Stimulated activated CD8-positive, alpha-beta memory T cell treated with anti-CD3 and anti-CD28 coated beads, Interleukin-7, amount 100 ng/mL, for 1 hour (primary cell): ENCODE measurements at places on chromosomes 13 and 19.

- no peak for DNase-seq
Observed at GRCh38 chr13:83229574-83230305, 652.5 kb downstream of the SLITRK1 start.

DNA sequence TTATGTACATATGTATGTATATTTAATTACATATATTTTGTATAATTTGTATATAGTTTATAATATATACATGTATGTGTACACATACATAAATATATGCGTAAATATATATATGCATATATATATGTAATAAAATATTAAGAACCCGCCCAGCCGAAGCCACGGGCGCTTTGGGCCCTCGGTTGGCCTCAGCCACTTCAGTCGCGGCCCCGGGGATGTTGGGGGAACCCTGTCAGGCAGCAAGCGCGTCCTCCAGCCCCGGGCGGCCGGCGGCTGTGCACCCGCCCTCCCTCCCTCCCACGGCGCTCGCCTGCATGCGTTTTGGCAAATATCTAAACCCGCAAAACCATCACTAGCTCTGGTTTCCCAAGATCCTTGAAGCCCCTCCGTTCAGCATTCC lies 7.9 kb upstream of the ZNF606 start:
- DNase-seq: no peak

DNA sequence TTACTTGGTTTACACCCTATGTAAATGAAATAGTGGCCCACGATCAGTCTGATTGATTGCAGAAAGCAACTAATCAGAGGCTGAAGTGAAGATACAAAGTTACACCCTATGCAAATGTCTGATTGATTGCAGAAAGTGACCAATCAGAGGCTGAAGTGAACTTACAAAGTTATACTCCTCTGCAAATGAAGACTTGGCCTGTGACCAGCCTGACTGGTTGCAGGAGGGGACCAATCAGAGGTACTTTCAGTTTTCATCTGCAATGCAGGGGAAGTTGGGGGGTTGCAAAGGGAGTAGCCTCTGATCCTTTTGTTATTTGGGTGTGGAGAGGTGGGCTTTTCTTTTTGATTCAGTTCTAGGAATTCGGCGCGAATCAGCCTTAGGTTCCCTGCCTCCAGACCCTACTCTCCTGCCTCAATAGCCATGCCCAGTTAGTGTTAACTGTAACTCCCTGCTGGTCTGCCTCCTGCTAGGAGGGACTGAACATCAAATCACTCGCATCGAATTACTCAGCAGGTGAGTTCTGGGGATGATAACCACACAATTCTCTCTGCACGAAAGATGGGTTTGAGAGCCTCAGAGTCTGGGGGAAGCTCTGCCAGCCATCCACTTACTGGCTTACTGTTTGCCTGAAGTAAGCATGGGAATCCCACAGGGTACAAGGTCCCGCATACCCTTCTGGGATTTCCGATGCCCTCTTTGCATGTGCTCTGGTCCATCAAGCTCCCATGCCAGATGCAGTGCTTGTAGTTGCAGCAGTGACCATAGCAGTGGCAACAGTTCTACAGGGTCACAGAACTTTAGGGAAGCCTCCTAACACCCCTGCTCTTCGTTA lies 7.5 kb downstream of the ARL11 start:
- DNase-seq: no peak

DNA sequence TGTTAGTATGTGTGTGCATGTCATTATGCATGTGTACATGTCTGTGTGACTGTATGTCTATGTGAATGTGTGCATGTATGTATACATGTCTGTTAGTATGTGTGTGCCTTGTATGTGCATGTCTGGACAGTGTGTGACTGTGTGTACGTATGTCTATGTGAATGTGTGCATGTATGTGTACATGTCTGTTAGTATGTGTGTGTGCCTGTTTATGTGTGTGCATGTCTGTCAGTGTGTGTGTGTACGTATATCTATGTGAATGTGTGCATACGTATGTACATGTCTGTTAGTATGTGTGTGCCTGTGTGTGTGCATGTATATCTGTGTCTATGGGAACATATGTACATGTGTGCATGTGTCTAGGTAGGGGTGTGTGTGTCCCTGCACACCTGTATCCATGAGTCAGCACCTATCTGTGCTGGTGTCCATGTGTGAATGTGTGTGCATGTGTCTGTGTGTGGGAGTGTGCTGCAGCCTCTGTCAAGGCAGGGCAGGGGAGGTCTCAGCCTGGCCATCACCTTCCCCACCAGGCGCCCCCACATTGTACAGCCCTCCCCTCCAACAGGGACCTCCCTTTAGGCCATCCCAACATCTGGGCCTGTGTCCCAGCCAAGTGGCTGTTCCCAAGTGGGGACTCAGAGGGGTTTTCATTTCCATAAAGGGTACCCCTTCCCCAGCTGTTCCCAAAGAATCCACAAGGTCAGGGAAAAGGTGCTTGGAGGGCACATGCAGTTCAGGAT lies 4.4 kb downstream of the GAS6 start:
- DNase-seq: no peak

GRCh38 chr13:81762449-81762848 lies 1421.5 kb upstream of the SPRY2 start:
- DNase-seq: no peak

GRCh38 chr13:94233401-94233800 lies 246.1 kb downstream of the DCT start:
- no peak for DNase-seq

- no peak for DNase-seq
Observed at GRCh38 chr13:36612230-36612629, 61.6 kb upstream of the SERTM1 start.
